Activated T-helper 1 cell treated with anti-CD3 and anti-CD28 coated beads, Interleukin-2, amount 50 U/mL, for 16 hours (primary cell): ENCODE measurements at places on chromosomes 1 and 21.

DNA sequence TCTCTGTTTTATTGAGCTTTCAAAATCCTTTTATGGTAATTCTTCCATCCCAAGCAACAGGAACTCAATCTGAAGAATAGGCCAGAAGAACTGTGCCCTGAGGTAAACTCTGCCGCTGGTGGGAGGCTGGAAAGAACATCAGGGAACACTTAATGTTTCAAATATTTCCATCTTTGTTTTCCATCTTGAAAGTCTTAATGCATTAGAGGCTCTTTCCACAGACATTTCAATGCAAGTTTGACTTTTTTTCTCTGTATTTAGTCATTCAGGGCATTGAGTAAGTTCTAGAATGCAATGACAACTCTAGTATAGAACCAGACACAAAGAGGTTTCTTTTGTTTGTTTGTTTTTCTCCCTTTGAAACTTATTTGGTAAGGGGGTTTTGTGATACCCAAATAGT is 61.5 kb downstream of the KIAA0040 start:
- DNase-seq, result no peak

GRCh38 chr1:22710701-22711049 is at the start of gene EPHB2:
Gene EPHB2 (plus strand): TSS chr1:22710839. CDS start chr1:22710983, 144 bp downstream.
- DNase-seq, result no peak

- no peak for DNase-seq
Observed at GRCh38 chr1:174990382-174990999, 9.3 kb upstream of the CACYBP start.

DNA sequence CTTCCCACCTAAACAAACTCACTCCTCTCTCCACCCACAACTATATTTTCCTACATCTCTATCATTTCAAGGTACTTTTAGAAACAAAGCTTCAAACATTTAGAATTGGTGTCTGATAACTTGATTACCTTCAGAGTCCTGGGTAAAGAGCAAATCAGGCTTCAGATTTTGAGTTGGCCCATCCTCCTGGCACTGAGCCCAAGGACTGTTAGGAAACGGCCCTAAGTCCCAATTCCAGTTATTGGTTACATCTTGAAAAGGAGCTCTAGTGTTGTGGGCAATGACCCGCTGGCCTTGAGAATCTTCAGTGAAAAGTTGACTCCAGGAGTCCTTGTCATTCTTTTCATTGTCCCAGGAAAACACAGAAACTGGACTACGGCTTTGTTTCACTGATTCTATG is 15.1 kb downstream of the MTFR1L start:
- no peak for DNase-seq

DNA sequence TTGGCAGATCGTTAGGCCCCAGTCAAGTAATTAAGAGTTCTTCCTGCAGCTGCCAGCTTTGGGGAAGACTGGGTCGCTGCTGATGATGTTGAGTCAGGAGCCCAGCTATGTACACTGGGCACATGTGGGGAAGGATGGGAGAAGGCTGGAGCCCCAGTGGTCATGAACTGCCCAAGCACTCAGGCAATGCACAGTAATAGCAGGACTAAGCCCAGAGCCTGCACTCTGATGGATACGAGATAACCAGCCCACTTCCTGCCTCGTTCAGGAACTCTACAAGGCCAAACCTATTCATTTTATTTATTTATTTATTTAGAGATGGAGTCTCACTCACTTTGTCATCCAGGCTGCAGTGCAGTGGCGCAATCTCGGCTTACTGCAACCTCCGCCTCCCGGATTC is 81.1 kb upstream of the BTG3 start:
- no peak for DNase-seq

DNA sequence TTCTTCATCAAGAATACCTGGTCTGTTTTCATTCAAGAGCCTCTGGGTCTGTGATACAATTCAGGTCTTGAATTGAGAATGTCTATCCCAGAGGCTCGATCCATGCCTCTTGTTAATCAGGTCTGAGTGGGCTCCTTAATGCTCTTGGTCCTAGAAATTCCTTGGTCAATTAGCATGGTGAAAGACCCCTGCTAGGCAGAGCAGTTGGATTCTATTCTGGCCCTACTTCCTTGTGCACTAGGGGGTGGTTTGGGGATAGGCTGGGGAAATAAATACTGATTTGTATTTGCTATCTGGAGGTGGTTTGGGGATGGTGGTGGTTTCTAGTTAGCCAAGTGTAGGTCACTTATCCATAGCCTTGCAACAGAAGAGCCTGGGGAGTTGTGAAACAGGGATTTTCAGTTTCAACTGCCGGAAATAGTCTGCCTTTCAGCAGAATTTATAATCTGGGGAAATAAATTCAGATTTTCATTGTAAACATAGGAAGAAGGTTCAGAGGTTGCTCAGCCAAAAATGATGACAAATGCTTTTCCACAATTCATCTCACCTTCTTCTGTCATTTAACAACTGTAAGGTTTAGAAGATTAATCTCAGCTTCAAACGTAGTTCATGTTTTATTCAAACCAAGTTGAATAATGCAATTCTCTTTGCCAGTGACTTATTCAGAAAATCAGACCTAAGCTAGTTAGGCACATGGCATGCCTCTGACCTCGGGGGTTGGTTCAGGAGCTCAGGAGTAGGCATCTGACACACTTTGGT is 22.2 kb upstream of the SCAF4 start:
- DNase-seq, result no peak

GRCh38 chr21:26847921-26848320 is 2.7 kb upstream of the ADAMTS1 start:
- DNase-seq, result no peak

GRCh38 chr1:10873189-10873588 is 76.7 kb upstream of the CASZ1 start:
- no peak for DNase-seq

DNA sequence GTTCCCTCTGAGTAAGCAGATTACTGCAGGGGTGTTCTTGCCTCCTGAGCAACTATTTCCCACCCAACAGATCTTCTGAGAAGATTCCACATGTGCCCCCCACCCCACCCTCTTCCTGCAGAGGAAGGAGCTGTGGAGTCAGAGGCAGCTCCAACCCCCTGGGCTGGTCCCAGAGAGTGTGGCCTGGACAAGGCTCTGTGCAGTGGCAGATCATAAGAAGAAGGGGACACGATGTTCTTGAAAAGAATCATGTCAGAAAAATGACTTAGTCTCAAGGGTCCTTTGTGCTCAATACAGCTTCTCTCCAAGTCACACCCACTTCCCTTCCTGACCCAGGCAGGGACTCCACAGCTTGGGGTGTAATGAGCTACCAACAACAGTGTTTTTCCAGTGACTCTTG is 95.2 kb downstream of the SYF2 start:
- DNase-seq, result no peak
